Activated naive CD8-positive, alpha-beta T cell treated with anti-CD3 and anti-CD28 coated beads, Interleukin-2, amount 10 ng/mL, durations not matched to agents 7 days and 5 days (primary cell): ENCODE measurements at places on chromosomes 7 and 10.
A peak's percentile ranks its signal among the peaks of the same experiment; 100 is the strongest.

- no peak for DNase-seq
These were observed 33.7 kb upstream of the PARP12 start for GRCh38 chr7:140096459-140096858.

GRCh38 chr10:24242562-24242961 lies 33.6 kb downstream of the KIAA1217 start:
- DNase-seq = no peak

- peak; percentile 41 for DNase-seq
These were observed 69.5 kb upstream of the ZNF438 start for GRCh38 chr10:31101123-31101522.

DNA sequence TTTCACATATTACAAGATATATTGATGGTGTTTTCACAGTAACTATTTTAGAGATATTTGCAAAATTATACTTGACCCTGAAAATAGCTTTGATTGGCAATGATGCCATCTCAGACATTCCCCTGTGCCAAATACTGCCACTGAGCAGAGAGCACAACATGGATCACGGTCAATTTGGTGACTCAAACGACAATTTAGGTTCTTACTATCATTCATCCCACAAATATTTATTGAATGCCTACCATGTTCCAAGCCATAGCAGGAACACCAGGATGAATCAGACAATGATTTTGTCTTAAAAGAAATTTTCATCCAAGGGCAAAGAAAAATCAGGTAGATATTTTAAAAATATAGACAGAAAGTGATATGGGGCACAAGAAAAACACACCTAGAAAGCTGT lies 153.2 kb upstream of the ADO start:
- no peak for DNase-seq

GRCh38 chr7:36272211-36272566 lies 117.5 kb upstream of the ANLN start:
- DNase-seq = no peak

DNA sequence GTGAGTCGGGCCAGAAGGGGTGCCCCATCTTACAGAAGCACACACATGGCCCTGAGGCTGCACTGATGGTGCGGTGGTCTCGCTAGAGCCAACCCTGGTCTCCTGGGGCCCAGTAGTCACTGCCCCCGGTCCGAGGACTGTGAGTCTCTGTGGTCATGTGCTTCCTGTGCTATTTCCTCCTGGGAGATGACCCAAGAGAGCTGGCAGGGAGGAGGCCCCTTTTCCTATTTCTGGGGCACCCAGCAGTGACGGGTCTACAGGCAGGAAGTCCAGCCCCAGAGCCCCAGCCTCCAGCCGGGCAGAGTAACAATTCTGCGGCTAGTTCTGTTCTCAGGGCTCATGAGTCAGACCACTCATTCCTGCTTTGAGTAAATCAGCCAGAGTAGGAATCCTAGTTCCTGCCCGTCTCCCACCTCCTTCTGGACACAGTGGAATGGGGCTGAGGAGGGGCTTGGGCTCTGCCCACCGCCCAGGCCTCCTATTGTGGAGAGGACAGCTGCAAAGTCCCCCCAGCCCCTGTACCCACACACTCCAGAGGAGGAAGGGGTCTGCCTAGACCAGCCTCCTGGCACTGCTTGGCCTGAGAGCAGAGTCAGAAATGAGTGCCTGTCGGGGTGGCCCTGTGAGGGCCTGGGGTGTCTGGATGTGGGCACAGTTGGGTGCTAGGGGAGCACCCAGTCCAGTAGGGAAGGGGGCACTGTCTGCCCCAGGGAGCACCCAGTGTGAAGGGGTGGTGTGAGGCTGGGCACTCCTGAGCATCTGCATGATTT lies 80.5 kb upstream of the PPIF start:
- no peak for DNase-seq

DNA sequence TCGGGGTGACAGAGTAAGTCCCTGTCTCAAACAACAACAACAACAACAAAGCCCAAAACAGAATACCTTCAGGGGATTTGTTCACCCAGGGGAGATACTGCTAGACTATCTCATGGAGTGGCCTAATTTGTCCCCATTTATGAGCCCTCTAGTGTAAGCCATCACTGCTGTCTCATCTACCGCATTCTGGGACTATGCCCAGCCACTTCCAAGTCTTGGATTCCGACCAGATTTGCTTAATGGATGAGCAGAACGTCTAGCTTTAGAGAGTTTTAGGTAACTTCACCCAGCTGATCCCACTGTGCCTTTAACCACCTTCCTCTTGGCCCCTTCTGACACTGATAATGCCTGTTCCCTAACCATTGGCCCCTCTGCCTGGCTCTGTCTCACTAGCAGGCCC lies 47.1 kb downstream of the PAPSS2 start:
- DNase-seq = no peak

DNA sequence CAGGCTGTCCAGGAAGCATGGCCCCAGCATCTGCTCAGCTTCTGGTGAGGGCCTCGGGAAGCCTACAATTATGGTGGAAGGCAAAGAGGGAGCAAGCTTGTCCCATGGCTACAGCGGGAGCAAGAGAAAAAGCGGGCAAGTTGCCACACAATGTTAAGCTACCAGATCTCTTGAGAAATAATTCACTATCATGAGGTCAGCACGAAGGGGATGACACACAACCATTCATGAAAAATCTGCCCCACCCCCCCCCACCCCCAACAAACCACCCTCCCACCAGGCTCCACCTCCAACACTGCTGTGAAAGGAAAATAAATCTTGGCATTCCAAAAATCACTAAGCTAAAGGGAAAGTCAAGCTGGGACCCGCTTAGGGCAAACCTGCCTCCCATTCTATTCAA lies 545.8 kb upstream of the NRP1 start:
- no peak for DNase-seq

- DNase-seq = no peak
These were observed 147.8 kb upstream of the KLF14 start for GRCh38 chr7:130881799-130882141.

DNA sequence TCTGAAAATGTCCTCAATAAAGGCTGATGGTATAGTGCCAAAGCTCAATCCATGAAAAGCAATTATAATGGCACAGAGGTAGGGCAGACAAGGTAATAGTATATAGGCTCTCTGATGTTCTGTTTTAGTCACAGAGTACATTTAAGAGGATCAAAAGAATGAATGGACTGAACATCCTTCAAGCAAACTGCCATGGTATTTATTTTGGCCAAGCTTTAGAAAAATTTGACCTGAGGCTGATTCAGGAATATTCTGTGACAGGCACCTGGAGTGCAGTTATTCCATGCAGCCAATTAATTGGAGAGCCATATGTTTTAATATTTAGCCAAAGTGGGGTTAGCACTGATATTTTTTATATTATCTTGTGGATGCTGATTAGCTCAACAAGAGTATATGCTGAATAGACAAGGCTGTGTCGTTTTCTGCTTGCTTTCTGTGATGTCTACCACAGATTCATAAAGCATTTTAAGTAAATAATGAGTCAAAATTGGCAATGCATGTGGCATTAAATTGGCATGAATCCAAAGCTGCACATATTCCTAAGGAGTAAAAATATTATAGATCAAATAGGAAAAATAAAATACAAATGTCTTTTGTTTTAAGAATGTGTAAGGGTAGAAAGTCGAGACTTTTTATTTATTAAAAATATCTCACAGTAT lies 177.4 kb downstream of the PCLO start:
- DNase-seq = no peak

DNA sequence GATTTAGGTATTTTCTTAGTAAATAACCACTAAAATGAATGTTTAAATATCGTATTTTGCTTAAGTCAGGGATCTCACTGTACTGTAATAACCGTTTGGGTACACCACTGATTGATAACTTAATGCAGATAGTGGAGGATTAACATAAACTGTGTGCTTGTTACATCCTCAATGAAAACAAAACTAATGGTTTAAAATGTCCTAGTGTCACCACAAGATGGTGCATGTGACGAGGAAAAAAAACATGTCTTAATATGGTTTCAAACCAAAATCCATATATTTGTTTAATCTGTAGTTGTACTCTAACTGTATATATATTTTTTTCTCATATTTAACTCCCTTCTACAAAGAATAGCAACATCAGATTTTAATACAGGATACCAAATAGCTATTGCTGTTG lies 19.2 kb downstream of the ARMC10 start:
- no peak for DNase-seq

DNA sequence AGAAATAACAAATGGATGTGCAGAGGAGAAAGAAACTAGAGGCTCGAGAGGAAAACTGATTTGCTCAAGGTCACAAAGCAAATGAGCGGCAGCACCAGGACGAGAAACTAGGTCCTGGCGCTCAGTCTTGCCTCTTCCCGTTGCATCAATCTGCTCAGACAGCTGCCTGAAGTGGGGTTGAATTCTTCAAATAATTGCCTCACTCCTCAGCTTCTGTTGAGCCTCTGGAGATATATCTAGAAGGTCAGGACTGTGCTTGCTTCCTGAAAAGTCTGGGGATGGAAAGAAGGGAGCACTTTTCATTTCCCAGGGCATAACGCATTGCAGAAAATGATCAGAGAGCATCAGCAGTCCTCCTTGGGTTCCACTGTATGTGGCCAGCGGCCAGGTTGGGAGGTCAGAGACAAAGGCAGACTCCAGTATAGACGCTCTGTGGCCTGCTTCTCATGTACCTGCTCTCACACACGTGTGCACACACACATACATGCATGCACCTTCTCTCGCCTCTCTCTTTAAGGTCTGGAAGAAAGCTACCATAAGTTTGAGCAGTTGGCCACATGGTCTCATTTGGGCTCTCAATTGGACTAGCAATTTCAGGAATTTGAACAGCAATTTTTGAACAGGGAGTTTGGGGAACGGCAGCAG lies 83.7 kb upstream of the DUSP5 start:
- no peak for DNase-seq
